ENCODE measurements at places on chromosomes 5 and 9. TPM values are rescaled to one million over a fixed set of nuclear protein-coding genes. Genes with fewer than 3 reads are reported as not detected.

The BAAT gene
- 0.66 TPM for total RNA-seq

The DMGDH gene
- total RNA-seq, result 2.0 TPM

The C9orf40 gene
- total RNA-seq, result 2.9 TPM

The PCDHGA9 gene
- 3.8 TPM for total RNA-seq

The GFI1B gene
- total RNA-seq, result 0.13 TPM

The CDH9 gene
- 0.18 TPM for total RNA-seq

The LECT2 gene
- total RNA-seq, result not detected

The SIT1 gene
- total RNA-seq, result 0.09 TPM

The SLC38A9 gene
- 21.2 TPM for total RNA-seq

The KCNV2 gene
- not detected for total RNA-seq

The CHMP5 gene
- 69.5 TPM for total RNA-seq
